ENCODE measurements at places on chromosomes 13 and 19. TPM values are rescaled to one million over a fixed set of nuclear protein-coding genes. Genes with fewer than 3 reads are reported as not detected.

The ATP13A1 gene
- 33.3 TPM for total RNA-seq

The CCDC122 gene
- 9.2 TPM for total RNA-seq

The PPM1N gene
- total RNA-seq: 2.0 TPM

The PHLDB3 gene
- 14.8 TPM for total RNA-seq

The LHB gene
- total RNA-seq: 0.44 TPM

The ZNF738 gene
- 6.5 TPM for total RNA-seq

The ETHE1 gene
- 151 TPM for total RNA-seq

The KLK11 gene
- 3.7 TPM for total RNA-seq

The TRIP10 gene
- total RNA-seq: 53.9 TPM

The RGL3 gene
- total RNA-seq: not detected

The POLR2I gene
- 128 TPM for total RNA-seq

The ZNF729 gene
- total RNA-seq: not detected

The LPAR2 gene
- total RNA-seq: 12.6 TPM

The IZUMO2 gene
- total RNA-seq: not detected

The HCN2 gene
- 0.20 TPM for total RNA-seq
